ENCODE measurements at places on chromosomes 4 and X.

DNA sequence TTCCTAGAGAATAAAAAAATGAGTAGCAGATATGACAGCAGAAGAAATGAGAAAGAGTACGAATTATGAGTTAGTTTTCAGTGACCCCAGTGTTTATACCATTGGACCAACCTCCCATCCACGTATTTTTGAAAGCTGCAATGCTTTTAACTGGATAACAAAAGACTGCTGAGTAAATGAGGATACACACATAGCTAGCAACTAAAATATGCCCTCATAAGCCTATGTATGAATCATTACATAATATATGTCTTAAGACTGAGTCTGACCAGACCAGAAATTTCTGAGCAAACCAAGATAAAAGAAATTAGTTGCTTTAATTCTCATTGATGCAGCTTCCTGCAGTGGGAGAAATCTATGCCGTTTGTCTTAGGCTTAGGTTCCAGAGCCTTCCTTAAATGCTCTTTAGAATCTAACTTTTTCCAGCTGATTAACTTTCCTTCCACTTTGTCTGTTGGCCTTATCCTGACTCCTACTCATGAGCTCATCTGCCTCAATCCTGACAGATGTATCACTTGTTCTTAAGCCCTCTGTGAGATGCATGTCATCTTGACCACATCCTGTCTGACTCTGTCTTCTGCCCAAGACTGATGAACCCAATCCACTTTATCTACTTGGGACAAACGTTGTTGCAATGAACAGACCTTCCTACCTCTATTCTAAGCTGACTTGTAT is 301.4 kb upstream of the AADAT start:
- DNase-seq, result no peak

- no peak for DNase-seq
Measured at GRCh38 chrX:136694431-136695087, 46.6 kb downstream of the CD40LG start.

DNA sequence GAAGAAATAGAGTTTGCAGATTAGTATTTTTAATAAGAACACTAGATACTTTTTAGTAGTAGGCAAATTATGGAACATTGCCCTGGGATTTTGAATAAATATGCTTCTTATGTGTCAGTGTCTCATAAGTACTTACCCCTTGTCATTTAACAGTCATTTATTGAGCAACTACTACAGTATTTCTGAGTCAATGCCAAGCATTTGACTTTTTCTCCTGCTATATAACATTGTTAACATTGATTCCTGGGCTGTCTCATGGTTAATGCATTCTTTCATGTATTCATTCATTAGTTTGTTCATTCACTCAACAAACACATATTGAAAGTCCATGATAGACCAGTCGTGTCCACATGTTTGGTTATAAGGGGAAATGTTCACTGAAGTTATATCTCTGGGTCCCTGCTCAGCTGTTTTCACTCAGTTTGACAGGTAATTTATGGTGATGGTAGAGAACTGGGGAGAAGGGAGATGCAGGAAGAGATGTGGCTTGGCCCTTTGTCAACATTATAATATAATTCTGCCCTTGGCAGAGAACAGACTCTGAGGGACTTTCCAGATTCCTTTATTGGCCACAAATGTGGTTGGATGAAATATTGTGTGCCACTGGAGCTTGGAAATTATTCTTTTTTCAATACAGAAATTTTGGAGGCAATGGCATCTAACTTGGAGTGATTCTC is 49.8 kb downstream of the OSTC start:
- DNase-seq, result no peak

DNA sequence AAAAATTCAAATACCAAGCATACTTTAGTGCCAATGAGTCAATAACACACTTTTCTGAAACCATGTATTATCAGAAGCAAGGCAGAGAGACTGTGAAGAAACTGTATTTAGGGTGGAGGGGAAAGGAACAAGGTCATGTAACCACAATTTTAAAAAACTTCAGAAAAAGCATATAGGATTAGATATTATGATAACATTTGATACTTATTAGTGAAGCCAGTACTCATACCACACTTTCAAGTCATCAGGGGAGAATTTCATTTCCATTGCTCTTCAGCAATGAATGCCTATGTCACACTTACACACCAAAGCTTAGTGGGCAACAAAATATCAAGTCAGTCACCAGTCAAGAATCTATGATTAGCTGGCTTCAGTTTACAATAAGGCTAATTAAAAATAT is 602.2 kb downstream of the IL15 start:
- DNase-seq, result no peak

All from esophagus squamous epithelium (tissue), 5 donors.